ENCODE measurements at places on chromosomes 11 and 22.

GRCh38 chr11:82308979-82309378 lies 424.7 kb downstream of the FAM181B start:
- DNase-seq = no peak

GRCh38 chr11:12182676-12183541 lies 72.5 kb downstream of the MICAL2 start:
- DNase-seq = peak; percentile 56

DNA sequence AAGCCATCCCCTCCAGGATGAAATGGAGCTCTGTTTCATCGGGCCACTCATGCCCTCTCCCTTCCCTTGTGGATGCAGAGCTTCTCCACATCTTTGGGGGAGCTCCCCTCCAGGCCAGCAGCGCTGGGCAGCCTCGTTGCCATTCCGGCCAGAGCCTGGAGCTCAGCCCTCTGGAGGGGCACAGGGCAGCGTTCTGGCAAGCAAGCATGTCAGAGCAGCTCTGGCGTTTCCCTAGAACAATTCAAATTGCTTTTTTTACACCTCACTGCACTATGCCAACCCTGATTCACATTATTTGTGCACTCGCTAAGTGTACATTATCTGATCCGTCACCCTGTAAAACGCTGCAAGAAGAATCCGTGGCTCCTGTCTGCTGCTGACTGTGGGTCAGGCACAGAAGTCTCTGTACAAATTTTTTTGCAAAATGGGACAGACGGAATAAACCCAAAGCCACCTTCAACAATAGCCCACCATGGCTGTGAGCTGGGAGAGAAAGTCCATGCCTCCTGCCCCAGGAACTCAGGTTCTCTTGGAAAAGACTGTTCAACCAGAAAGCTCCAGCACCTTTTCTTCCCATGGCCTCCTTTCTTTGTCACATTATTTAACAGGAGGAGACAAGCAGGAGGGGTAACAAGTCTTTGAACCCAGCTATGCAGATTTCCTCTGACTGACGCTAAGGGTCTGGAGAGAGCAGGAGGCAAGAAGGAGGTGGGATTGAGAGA lies 139.5 kb upstream of the CADM1 start:
- no peak for DNase-seq

- no peak for DNase-seq
These were observed 37.5 kb upstream of the LINC01488 start for GRCh38 chr11:69443968-69444364.

All from omental fat pad (tissue), 4 donors.